ENCODE measurements at places on chromosomes 1 and 21.

- no peak for DNase-seq
Measured at GRCh38 chr1:86084998-86085397, 71.6 kb downstream of the COL24A1 start.

GRCh38 chr1:58883037-58883887 is 99.4 kb upstream of the JUN start:
- DNase-seq = peak; percentile 83

GRCh38 chr21:14273736-14274538 is 58.0 kb downstream of the RBM11 start:
- no peak for DNase-seq

DNA sequence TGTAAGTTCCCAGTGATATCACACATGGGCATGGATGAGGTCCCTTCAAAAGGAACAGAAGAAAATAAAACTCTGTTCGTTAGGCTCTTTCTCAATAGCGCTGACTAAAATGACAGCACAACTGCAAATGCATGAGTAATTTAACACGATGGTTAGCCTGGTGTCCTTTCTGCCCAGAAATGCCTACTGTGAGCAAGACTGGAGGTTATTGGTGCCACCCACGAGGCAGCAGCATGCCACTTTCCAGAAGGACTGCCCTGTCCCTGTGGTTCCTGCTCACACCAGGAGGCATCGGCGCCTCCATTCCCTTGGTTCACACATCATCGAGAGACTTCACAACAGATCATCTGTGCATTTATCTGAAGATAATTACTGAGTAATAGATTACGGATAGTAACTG is 26.2 kb downstream of the VPS26C start:
- DNase-seq = no peak

GRCh38 chr1:14875524-14876509 is 277.3 kb downstream of the KAZN start:
- DNase-seq = no peak

GRCh38 chr1:247293047-247293446 is 37.2 kb downstream of the VN1R5 start:
- no peak for DNase-seq

DNA sequence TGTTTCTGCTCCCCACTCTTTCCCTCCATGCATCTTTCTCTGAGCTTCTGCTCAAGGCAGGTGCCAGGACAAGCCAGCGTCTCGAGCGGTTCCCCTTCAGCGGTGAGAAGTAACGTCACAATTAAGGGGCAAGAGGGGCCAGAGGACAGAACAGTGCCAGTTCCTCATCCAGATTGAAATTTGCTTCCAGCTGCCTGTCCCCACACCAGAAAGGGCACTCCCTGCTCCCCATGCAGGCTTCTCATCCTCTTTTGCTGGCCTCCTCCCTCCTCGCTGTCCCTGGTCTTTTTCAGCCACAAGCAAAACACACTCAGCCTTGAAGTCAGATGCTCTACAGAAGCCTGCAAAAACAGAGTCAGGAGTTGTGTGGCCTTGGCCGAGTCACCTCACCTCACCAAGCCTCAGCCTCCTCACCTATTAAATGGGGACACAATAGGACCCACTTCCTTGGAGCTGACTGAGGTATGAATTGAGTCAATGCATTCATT is 35.0 kb upstream of the ECE1 start:
- no peak for DNase-seq

GRCh38 chr1:210477328-210477924 is 148.7 kb downstream of the HHAT start:
- DNase-seq = no peak

DNA sequence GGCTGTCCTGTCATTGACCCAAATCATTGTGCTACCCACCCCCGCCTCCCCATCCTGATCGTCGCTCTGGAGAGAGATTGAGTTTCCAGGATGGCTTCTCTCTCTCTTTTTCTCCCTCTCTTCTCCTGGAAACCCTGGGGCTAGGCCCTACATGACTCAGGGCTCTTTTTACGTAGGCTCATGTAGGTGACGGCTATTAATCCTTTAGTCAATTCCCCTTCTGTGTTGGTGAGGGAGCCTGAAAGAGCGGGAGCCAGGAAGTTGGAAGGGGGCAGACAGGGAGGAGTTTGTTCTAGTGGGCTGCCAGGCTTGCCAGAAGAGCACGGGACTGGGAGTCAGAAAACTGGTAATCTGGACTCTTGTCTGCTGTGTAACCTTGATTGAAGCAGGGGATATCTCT is 9.7 kb downstream of the ATP2B4 start:
- DNase-seq = no peak

DNA sequence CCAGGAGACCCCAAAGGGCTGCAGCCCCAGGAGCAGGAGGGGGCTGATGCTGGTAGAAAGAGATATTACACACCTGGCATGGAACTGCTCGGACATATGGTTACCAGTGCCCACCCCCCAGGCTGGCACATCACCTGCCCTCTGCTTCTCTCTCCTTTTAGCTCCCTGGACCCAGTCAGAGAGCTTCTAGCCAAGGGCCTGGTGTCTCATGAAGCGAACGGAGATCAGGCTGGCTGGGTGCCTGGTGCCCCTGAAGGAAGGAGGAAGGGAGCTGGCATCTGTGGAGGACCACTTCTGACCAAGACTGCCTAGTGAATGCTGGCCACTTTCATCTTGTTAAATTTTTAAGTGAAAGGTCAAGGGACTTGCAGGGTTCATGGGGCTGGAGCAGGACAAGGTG is 53.1 kb downstream of the FOXO6 start:
- DNase-seq = no peak

DNA sequence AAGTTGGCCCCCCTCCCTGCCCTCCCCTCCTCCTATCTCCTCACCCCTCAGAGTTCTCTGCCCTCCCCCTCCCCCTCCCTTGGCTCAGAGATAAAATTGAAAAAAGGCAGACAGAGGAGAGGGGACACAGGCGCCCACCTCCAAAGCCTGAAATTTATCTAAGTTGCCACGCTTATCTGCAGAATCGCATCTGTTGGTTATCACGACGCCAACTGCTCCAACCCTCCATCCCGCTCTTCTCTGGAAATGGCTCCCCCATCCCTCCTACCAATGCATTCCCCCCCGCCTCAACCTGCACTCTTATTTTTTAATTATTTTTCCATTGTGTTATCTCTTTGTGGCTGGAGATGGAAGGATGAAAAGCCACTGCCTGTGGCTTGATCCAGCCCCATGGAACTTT is 90.3 kb downstream of the TAS1R2 start:
- DNase-seq = no peak

- DNase-seq = no peak
Measured at GRCh38 chr1:159985473-159985872, 31.4 kb upstream of the SLAMF9 start.

GRCh38 chr21:29302359-29302875 is 3.7 kb downstream of the BACH1 start:
- DNase-seq = no peak

GRCh38 chr1:181124291-181124751 is 35.8 kb downstream of the IER5 start:
- DNase-seq = no peak

GRCh38 chr1:220817907-220818306 is 31.2 kb downstream of the MTARC1 start:
- DNase-seq = no peak

GRCh38 chr1:7070389-7071029 is 285.3 kb downstream of the CAMTA1 start:
- no peak for DNase-seq

- no peak for DNase-seq
Measured at GRCh38 chr1:229758101-229759036, 132.3 kb downstream of the URB2 start.

GRCh38 chr1:204094313-204094729 is 21.4 kb downstream of the SOX13 start:
- no peak for DNase-seq

GRCh38 chr1:154536570-154536969 is 21.9 kb downstream of the UBE2Q1 start:
- no peak for DNase-seq

DNA sequence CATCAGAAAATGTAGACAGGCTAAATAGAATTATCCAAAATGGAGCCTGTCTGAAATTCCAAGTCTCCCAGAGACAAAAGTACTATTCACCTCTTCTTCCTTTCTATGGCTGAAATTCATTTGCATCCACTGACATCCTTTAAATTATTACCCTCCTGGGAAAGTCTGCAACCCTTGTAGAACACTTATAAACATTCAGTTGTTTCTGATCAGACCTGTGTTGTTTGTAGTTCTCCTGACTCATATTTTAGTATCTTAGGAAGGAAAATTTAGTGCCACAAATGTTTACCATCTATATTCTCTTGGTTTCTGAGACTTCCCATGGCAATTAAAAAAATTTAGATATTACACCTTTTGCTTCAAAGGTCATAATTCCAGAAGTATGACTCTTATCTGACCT is 69.6 kb upstream of the C1orf105 start:
- no peak for DNase-seq

GRCh38 chr1:24071941-24072340 is 40.0 kb downstream of the MYOM3 start:
- DNase-seq = no peak

- no peak for DNase-seq
Measured at GRCh38 chr1:3899754-3900149, 320 bp downstream of the C1orf174 start.

GRCh38 chr1:35883635-35884101 is 659 bp downstream of the AGO1 start:
- DNase-seq = peak; percentile 57

DNA sequence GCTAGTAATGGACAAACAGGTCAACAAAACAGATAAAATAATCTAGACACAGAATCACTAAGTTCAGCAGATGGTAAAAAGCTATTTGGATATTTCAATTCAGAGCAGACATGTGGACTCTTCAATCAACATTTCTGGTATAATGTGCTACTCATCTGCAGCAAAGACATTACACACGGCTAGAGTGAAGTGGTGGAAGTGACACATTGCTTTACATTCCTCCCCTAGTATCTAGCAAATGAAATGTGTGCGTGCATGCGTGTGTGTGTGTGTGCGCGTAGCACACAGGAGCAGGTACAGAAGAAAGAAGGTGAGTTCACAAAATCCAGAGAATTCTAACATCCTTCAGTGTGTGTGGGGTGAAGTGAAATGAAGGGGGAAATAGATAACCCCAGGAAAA is 8.3 kb downstream of the AHCTF1 start:
- DNase-seq = no peak

GRCh38 chr1:29754573-29755375 is 518.5 kb downstream of the PTPRU start:
- no peak for DNase-seq
